ENCODE measurements at places on chromosomes 2 and 18.

GRCh38 chr18:40356168-40356567, 1598.9 kb upstream of the PIK3C3 start:
- no peaks in the 10 kb centered on the region for H3K4me1 ChIP-seq
- no peak for DNase-seq
- H3K4me3 ChIP-seq: no peak overlapping the region
- no peaks in the 10 kb centered on the region for H3K36me3 ChIP-seq

GRCh38 chr2:169002161-169002738, 28.9 kb downstream of the ABCB11 start:
- H3K4me1 ChIP-seq: peaks cover 2% of the 10 kb centered on the region
- no peak overlapping the region for H3K4me3 ChIP-seq
- no peaks in the 10 kb centered on the region for H3K27me3 ChIP-seq
- H3K36me3 ChIP-seq: no peaks in the 10 kb centered on the region

GRCh38 chr2:96207073-96207773, 1.4 kb downstream of the STARD7 start:
- H3K4me3 ChIP-seq: peak overlapping the region; percentile 96
- peaks cover 33% of the 10 kb centered on the region for H3K36me3 ChIP-seq
- peaks cover 67% of the 10 kb centered on the region for H3K4me1 ChIP-seq

- H3K36me3 ChIP-seq: peaks cover 8% of the 10 kb centered on the region
- H3K27me3 ChIP-seq: no peaks in the 10 kb centered on the region
- DNase-seq: peak; percentile 46
- peak overlapping the region; percentile 93 for H3K27ac ChIP-seq
- peaks cover 60% of the 10 kb centered on the region for H3K4me1 ChIP-seq
- peak overlapping the region; percentile 84 for H3K4me3 ChIP-seq
Measured at GRCh38 chr2:161136696-161137324, 23.4 kb upstream of the TANK start.

GRCh38 chr18:41378598-41378997, 576.4 kb upstream of the PIK3C3 start:
- no peaks in the 10 kb centered on the region for H3K36me3 ChIP-seq
- no peak overlapping the region for H3K27ac ChIP-seq
- H3K4me3 ChIP-seq: no peak overlapping the region
- H3K27me3 ChIP-seq: no peaks in the 10 kb centered on the region
- DNase-seq: no peak
- H3K4me1 ChIP-seq: no peaks in the 10 kb centered on the region

DNA sequence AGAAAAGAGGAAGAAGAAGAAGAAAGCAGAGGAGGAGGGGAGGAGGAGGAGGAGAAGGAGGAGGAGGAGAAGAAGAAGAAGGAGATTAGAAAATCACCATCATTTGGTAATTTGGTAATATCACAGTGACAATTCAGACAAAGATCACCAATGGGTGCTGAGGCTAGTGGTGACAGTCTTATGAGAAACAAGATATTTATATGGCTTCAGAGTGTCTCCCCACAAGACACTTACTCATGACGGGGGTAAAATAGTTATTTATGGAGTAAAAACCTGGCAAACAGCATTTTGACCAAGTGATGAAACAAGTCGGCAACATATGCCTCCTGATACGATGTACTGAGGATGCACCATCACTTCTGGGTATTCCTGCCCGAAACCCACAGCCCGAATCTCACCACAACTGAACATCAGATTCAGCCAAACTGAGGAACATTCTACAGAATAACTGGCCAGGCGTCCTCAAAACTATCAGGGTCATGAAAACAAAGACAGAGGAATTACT, 4.9 kb downstream of the ASPRV1 start:
- no peak overlapping the region for H3K4me3 ChIP-seq
- H3K27ac ChIP-seq: no peak overlapping the region
- peaks cover 25% of the 10 kb centered on the region for H3K27me3 ChIP-seq

GRCh38 chr18:1578505-1578904, 673.8 kb downstream of the ADCYAP1 start:
- H3K36me3 ChIP-seq: no peaks in the 10 kb centered on the region
- H3K27ac ChIP-seq: no peak overlapping the region
- no peaks in the 10 kb centered on the region for H3K27me3 ChIP-seq
- no peak overlapping the region for H3K4me3 ChIP-seq
- H3K4me1 ChIP-seq: no peaks in the 10 kb centered on the region

GRCh38 chr18:76679945-76680344, 142.4 kb upstream of the ZNF236 start:
- no peaks in the 10 kb centered on the region for H3K36me3 ChIP-seq
- peaks cover 9% of the 10 kb centered on the region for H3K27me3 ChIP-seq
- no peak for DNase-seq
- H3K27ac ChIP-seq: no peak overlapping the region
- H3K4me3 ChIP-seq: no peak overlapping the region

DNA sequence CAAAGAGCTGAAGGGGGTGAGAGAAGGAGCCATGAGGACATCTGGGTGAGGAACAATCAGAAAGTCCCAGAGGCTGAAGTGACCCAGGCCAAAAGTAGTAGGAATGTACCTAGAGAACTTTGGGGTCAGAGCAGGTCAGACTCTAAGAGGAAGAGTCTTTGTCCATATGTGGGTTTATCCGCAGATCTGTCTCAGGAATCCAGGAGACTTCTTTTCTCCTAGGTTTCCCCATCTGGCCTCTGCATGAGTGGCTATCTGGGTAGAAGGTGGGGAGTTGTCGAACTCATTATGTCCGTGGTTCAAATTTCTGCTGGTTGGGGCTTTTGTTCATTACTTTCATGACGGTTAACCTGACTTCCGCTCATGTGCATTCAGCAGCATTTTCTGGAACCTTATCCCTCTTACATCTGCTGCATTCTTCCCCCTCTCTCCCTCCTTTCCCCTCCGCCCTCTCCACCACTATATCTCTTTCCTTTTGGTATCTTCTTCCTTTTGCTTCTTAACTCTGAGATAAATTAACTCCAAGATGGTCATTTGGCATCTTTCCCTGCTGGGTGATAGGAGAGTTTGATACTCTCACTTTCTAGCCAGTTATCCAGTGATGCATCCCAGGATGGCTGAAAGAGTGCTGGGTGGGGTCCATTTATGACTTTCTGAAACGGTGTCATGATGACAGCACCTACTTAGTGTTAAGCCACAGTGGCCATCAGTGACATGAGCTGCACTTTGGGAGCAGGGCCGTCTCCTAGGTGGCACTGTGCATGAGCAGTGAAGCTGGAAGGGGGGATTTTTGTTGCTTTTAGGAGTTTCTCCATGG, 2.1 kb downstream of the LIPG start:
- no peak for DNase-seq
- H3K36me3 ChIP-seq: no peaks in the 10 kb centered on the region
- H3K4me3 ChIP-seq: no peak overlapping the region

DNA sequence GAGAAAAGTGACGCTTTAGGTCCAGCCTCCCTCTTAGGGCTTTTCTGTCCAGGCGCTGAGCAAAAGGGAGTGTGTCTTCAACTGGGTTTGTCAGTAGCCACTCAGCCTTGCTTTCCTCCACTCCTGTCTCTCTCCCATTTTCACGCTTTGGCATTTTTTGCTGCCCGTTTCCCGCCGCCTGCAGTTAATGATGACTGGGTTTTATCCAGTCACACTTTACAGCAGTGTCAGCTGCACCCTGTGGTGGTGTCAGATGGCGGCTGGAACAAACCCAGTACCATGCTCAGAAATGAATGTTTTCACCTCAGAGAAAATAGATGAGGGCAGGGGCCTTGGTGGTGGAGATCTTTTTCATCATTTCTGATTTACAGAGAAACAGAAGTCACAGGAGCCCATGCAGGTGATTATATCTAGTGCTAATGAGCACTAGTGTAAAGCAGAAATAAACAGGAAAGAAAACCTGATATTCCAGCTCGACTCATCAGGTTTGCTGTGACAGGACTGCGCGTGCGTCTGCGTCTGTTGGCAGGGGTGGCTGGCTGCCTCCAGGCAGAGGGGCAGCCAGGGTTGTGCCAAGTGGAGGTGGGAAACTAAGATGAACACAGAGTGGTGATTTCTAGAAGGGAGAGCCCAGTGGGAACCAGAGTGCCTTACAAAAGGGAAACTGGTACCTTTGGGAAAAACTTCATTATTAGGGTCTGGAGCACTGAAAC, 139.9 kb downstream of the TANC1 start:
- DNase-seq: no peak
- no peak overlapping the region for H3K27ac ChIP-seq
- peaks cover 5% of the 10 kb centered on the region for H3K27me3 ChIP-seq
- H3K4me1 ChIP-seq: no peaks in the 10 kb centered on the region
- H3K4me3 ChIP-seq: no peak overlapping the region
- no peaks in the 10 kb centered on the region for H3K36me3 ChIP-seq

DNA sequence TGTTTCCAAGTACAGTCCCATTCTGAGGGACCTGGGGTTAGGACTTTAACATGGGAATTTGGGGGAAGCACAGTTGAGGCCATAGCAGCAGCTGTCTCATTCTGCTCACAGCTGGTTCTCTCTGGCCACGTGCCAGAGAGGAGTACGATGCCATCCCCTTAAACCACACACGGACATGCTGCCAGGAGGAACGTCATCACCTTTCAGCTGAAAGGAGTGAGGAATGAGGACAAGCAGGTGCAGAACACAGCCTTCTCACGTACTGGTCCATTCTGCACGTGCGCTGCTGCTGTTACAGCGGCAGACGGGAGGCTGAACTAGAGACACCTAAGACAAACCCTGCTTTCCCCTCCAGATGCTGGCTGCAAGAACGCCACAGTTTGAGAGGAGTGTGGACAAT, 33.5 kb downstream of the ODC1 start:
- H3K27ac ChIP-seq: no peak overlapping the region
- H3K4me3 ChIP-seq: no peak overlapping the region
- no peaks in the 10 kb centered on the region for H3K27me3 ChIP-seq
- peaks cover 4% of the 10 kb centered on the region for H3K4me1 ChIP-seq
- DNase-seq: no peak

GRCh38 chr2:239266779-239267287, 134.0 kb downstream of the HDAC4 start:
- peaks cover 13% of the 10 kb centered on the region for H3K36me3 ChIP-seq
- H3K27ac ChIP-seq: peak overlapping the region; percentile 98
- peaks cover 88% of the 10 kb centered on the region for H3K4me1 ChIP-seq
- peak overlapping the region; percentile 85 for H3K4me3 ChIP-seq

GRCh38 chr2:98589489-98589888, 18.8 kb downstream of the COA5 start:
- H3K27ac ChIP-seq: no peak overlapping the region
- H3K4me1 ChIP-seq: peaks cover 16% of the 10 kb centered on the region
- H3K36me3 ChIP-seq: peaks cover 79% of the 10 kb centered on the region
- DNase-seq: no peak

DNA sequence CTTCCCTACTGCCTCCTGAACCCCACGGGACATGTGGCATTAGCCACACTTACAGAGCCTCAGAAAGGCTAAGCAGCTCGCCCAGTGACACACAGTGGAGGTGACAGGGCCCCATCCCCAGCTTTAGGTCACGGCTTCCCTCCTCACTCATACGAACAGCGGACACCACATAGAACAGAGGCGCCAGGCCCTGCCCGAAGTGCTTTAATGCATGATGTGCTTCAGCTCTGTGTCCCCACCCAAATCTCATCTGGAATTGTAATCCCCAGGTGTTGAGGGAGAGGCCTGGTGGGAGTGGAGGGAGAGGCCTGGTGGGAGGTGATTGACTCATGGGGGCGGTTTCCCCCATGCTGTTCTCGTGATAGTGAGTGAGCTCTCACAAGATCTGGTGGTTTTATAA, 135.3 kb downstream of the PTGR3 start:
- H3K27me3 ChIP-seq: no peaks in the 10 kb centered on the region
- no peak overlapping the region for H3K27ac ChIP-seq
- peaks cover 29% of the 10 kb centered on the region for H3K36me3 ChIP-seq
- peaks cover 32% of the 10 kb centered on the region for H3K4me1 ChIP-seq
- H3K4me3 ChIP-seq: no peak overlapping the region

- no peak overlapping the region for H3K4me3 ChIP-seq
- no peaks in the 10 kb centered on the region for H3K36me3 ChIP-seq
- peak; percentile 44 for DNase-seq
- H3K4me1 ChIP-seq: no peaks in the 10 kb centered on the region
- no peak overlapping the region for H3K27ac ChIP-seq
Measured at GRCh38 chr2:94956797-94957391, 68.6 kb upstream of the MAL start.

DNA sequence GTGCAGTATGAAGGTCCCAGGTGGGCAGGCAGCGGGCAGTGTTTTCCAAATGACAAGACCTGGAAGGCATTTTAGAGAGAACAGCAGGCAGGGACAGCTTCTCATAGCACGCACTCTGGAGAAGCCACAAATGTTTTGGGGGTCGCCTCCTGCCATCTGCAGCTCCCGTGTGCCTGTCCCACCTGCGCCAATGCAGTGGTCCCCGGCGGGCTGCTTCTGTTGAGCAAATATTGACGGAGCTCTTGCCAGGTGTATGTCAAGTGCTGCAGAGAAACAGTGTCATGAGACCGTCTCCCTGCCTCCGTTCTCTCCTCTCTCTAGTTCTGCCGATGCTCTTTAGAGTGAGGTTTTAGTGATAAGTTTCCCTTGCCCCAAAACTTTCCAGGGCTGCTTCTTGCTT, 174.8 kb downstream of the LDLRAD4 start:
- no peaks in the 10 kb centered on the region for H3K36me3 ChIP-seq
- no peak overlapping the region for H3K4me3 ChIP-seq
- no peaks in the 10 kb centered on the region for H3K27me3 ChIP-seq
- no peak overlapping the region for H3K27ac ChIP-seq

DNA sequence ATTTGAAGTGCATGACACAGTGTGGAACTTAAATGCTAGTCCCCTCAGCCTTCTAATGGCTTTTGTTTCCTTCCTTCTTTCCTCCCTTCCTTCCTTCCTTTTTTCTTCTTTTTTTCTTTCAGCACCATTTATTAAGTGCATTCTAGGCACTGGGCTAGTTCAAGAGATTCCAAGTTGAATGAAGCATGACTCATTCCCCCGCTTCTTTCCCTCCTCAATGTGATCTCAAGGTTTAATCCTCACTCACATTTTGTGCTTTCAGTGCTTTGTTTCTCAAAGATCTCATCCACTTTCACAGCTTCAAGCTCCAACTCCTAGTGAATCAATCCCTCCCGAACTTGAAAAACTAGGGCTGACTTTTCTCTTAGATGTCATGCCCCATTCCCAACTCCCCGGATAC, 90.1 kb downstream of the LBH start:
- DNase-seq: no peak
- H3K27ac ChIP-seq: no peak overlapping the region
- H3K36me3 ChIP-seq: no peaks in the 10 kb centered on the region
- H3K4me1 ChIP-seq: peaks cover 19% of the 10 kb centered on the region
- H3K4me3 ChIP-seq: no peak overlapping the region
- no peaks in the 10 kb centered on the region for H3K27me3 ChIP-seq

Data from activated CD4-positive, alpha-beta T cell treated with anti-CD3 and anti-CD28 coated beads, Interleukin-2, amount 10 ng/mL, durations not matched to agents 7 days and 5 days (primary cell).